OCI-M1 (cell line): ENCODE measurements at places on chromosomes 7 and 10.

GRCh38 chr10:129416956-129417765, 49.9 kb upstream of the MGMT start:
- no peak for DNase-seq

DNA sequence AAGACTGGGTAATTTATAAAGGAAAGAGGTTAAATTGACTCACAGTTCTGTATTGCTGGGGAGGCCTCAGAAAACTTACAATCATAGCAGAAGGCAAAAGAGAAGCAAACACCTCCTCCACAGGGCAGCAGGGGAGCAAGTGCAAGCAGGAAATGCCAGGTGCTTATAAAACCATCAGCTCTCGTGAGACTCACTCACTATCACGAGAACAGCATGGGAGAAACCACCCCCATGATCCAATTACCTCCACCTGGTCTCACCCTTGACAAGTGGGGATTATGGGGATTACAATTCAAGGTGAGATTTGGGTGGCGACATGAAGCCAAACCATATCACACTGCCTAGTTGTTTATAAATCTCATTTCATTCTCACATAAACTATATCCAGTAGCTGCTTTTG, 28.0 kb upstream of the CPN1 start:
- peak; percentile 14 for DNase-seq

DNA sequence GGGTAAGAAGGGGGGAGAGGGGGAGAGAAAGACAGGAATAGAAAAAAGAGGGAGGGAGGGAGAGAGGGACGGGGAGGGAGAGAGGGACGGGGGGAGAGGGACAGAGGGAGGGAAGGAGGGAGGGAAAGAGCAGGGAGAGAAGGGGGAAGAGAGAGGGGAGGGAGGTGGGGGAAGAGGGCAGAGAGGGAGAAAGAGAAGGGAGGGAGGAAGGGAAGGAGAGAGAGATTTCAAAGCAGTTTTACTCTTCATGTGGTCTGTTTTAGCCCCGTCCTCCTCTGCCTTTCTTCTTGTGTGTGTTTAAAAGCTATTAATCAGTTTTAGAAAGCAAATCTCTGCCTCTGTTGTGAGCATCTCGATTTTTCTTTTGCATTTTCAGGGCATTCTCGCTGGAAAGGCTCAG, 237.0 kb downstream of the WDR37 start:
- no peak for DNase-seq

GRCh38 chr7:56023500-56023899, 27.7 kb downstream of the PSPH start:
- DNase-seq, result no peak

- DNase-seq, result no peak
These were observed 123.1 kb upstream of the EEPD1 start for GRCh38 chr7:36029853-36030515.

GRCh38 chr10:30821994-30822692, 192.6 kb upstream of the LYZL2 start:
- no peak for DNase-seq

- DNase-seq, result no peak
These were observed 125.6 kb upstream of the TNRC18 start for GRCh38 chr7:5549096-5549763.

DNA sequence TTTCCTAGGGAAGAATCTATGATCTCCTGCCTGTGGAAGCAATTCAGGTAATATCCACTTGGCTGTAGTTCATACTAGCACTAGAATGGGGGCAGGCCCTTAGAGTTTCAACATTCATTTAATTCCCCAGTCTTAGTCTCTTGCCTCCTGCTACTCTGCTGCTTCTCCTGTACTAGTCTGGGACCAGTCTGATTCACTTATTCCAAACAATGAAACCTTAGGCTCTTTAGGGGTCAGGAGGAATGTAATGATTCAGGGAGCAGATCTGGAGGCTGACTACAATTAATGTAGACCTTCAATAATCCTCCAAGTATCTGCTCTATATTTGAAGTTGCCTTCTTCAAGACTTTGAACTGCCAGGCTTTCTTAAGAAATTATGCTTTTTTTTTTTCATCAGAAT, 101.8 kb downstream of the GNAT3 start:
- DNase-seq, result no peak

DNA sequence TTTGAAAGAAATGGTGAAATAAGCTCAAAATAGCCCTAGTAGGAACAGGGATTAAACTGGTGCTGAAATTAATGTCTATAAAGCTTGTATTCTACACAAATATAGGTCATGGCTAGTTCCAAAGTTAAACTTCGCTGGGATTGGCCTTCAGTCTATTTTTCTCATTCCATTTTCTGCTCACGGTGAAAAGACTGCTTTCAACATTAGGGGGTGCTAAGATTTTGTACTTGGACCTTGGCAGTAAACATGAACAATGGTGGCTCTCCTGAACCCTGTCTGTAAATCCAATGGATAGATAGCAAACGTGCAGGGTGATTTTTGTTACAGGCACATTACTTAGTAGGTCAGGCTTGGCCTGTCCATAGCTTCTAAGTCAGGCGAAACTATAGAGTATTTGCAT, 36.0 kb upstream of the RSU1 start:
- peak; percentile 60 for DNase-seq

- DNase-seq, result no peak
These were observed 26.2 kb upstream of the ECHDC3 start for GRCh38 chr10:11715815-11716494.

DNA sequence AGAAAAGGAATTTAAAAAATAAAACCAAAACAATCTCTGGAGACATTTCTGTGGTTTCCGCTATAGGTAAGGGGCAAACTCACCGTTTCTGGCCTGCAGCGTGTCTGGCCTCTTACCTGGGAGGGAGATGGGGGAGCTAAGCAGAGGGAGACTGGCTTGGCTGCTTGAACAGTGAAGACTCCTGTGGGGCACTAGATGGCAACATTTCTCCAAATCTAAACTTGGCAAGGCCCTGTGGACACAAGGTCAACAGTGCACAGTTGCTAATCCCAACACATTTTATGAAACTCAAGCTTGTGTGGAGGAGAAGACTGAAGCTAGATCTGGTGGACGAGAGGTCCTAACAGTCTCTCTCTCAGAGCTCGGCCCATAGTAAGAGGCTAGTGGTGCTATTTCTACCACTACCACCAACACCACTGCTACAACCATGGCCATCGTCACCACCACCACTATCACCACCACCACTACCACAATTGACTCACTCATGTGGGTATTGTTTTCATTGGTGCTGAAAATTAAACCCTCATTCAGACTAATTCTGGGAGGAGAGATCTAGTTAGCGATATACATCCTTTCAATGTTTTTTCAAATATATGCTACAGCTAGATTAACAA, 28.4 kb upstream of the CDHR3 start:
- DNase-seq, result peak; percentile 23

GRCh38 chr10:111833251-111833650, 350.3 kb downstream of the GPAM start:
- DNase-seq, result no peak
